Left renal pelvis (tissue), 4 donors: ENCODE measurements at places on chromosomes 12 and 14. TPM values are rescaled to one million over a fixed set of nuclear protein-coding genes. Genes with fewer than 3 reads are reported as not detected.

KLHL33 gene
- 0.29 TPM for polyA plus RNA-seq

DNA sequence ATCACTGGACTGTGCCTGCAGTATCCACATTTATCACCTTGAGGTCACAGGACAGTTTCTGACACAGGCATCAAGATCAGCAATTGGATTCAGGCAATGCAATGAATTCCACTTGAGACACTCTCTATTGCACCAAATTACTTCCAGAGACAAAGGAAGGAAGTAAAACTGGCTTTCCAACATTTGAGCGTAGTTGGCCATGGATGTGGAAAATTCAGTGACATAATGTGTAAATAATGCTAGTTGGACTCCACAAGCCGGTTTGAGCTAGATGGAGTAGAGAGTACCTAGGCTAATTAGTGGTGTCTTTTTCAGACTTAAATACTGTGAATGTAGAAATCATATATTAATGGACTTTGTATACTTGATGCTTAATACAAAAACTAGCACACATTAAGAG, 168.3 kb upstream of the SYT1 start:
- DNase-seq: no peak

INHBC gene
- polyA plus RNA-seq: 0.15 TPM

MGAT4C gene
- 7.2 TPM for polyA plus RNA-seq

TEX52 gene
- 1.1 TPM for polyA plus RNA-seq

PPFIA2 gene
- polyA plus RNA-seq: 6.5 TPM

GRCh38 chr12:106364261-106364660, 6.7 kb downstream of the POLR3B start:
- no peak for DNase-seq
